ENCODE measurements at places on chromosomes 7 and 10.

DNA sequence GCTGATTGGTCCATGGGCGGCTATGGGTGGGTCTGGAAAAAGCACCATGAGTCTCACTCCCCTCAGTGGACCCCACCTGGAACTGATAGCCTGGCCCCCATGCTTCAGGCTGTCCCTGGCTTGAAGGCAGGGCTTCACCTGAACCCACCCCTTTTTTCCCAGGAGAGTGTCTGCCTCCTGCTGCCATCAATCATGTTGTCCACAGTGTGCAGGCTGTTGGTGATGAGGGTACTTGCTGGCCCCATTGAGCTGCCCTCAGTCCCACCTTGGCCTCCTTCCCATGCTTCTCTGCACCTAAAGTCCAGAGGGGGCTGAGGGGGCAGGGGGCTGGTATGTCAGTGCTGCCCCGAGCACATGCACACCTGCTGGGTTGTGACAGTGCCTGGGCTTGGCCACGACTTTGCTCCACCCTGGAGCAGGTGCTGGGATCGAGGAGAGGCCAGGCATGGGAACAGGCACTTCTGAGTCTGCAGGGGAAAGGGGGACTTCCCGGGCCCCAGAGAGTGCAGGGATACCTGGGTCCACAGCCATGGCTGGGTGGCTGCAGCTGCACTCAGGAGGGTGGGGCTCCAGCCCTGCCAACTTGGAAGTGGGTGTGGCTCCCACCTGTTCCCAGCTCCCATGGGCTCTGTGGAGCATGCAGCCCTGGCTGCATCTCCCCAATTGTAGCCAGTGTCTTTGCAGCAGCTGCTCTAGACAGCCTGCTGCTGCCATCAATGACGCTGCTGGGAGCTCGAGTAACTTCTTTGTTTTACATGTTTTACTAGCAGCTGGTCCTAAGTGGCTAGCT, 56.9 kb downstream of the ADK start:
- DNase-seq, result no peak

GRCh38 chr7:91020636-91021385, 243.4 kb upstream of the FZD1 start:
- no peak for DNase-seq

DNA sequence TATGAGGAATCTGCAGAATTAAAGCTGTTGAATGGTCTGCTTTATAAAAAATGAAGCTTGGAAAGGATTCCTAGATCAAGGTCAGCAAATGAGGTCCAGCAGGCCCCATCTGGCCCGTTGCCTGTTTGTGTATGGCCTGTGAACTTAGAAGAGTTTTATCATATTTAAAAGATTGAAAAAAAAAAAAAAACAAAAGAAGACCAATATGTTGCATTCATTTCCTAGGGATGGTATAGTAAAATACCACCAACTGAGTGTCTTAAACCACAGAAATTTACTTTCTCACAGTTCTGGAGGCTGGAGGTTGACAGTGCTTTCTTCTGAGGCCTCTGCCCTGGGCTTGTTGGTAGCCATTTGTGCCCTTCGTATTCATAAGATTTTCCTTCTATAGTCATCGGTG, 109.2 kb downstream of the PPP1R3A start:
- DNase-seq, result no peak

DNA sequence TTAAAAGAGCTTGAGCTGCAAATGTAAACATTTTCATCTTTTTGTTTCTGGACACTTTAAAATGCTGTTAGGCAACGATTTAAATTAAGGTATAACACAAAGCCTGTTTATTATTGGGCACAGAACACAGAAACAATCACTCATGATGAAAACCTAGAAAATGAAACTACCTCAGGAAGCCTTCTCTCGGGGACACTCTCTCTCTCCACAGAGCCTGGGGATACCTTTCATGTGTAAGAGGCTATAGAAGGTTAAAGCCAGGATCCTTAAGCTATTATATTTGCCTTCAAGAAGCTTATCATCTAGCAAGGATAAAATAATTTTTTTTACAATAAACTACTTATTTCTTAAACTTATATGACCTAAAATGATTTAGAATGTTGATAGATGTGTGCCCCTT, 194.1 kb downstream of the SKAP2 start:
- DNase-seq, result no peak

DNA sequence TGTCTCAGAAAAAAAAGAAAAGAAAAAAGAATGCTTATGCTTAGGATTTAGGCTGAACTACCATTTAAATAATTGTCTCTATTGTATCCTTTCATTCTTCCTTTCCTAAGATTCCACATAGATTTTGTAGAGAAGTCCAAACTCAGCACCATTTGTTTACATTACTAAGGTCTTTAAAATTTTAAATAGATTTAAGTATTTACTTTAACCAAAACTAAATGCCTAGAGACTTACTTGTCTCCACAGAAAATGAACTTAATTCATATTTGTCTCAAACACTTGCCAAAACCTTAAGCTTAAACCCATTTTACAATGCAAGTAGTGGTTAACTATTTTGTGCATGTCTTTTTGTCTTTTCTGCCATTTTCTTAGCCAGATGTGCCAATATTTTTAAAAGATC, 54.1 kb upstream of the ABI1 start:
- DNase-seq, result no peak

GRCh38 chr10:18446205-18446604, 205.2 kb downstream of the NSUN6 start:
- no peak for DNase-seq

- no peak for DNase-seq
Observed at GRCh38 chr10:103054621-103055020, 136.5 kb downstream of the CNNM2 start.

DNA sequence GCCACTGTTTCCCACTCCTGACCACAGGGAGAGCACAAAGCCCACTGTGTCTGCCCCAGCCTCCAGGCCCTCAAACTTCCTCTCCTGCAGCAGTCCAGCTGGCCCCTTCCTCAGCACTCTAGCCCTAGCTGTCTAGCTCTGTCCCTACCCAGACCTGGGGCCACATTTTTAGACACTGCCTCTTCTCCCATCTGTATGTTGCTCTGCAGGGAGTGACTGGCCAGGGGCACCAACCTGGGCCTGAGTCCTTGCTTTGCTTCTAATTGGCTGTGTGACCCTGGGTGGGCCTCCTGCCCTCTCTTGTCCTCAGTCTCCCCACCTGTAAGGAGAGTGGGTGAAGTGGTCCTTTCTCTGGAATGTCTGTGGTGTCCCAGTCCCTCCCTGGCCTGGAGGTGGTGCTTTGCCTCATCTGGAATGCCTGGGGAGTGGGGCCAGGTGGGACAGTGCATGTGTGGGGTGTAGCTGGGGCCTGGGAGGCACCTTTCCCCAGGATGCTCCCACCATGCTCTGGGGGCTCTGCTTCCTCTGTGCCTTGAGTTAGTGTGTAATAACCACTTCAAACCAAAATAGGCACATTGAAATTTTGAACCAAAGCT, 25.1 kb downstream of the AQP1 start:
- no peak for DNase-seq
